ENCODE measurements at places on chromosomes 1 and 21.

- DNase-seq = no peak
These were observed 474.7 kb downstream of the NUF2 start for GRCh38 chr1:163796394-163796821.

DNA sequence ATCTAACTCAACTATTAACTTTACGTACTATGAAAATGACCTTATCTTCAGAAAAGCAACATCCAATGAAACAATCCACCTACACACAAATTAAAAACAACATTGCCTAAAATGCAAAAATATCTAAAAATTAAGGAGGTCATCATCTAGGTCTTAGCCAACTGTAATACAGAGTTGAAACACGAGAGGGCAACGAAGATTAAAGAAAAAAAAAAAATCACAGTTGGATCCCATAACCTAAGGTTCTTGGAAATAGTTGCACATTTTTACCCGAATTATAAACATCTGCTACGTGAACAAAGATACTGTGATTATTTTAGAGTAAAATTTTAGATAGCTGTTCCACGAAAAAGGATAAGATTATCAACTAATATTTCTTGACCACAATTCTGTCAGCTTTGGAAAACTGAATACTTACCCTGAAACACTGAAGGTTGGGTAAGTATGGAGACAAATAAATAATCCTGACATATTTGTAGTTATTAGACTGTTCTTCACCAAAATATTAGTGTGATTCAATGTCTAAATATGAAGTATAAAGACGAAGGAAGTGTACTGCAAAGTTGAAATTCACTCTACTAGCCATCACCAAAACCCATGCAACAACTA lies 88.0 kb upstream of the AK4 start:
- DNase-seq = no peak

DNA sequence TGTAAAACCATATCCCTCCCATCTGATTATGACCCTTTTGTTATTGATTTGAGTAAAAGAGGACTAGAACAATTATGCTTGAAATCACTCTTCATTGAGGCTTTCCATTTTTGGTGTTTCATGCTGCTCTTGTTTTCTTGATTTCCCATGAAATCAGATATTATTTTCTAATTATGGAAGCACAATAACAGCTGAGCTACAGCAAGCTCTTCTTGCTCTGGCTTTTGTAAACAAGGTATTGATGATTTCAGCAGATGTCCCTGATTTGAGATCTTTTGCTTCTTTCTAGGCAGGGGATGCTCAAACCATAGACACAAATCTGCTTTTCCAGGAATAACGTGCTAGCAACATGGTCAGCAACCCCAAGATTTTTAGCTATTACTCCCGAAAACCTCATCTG lies 607.8 kb downstream of the NCAM2 start:
- no peak for DNase-seq

GRCh38 chr1:3160647-3161145 lies 91.7 kb downstream of the PRDM16 start:
- no peak for DNase-seq

DNA sequence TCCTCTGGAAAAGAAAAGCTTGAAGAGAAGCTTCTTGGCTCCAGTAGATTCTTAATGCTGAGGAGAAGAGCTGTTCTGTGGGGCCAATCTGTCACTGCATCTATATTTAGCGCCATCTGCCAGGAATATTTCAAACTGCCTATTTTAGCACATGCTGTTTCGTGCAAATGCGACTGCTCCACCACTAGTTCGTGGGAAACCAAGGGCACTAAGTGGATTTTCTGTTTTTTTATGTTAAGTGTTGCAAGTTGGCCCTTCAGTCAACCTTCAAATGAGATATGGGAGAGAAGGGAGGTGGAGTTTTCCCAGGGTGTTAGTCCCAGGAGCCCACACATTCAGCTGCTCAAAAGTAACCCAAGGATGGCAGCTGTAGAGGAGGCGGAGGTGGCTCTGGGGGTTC lies 91.9 kb downstream of the TSEN15 start:
- no peak for DNase-seq

DNA sequence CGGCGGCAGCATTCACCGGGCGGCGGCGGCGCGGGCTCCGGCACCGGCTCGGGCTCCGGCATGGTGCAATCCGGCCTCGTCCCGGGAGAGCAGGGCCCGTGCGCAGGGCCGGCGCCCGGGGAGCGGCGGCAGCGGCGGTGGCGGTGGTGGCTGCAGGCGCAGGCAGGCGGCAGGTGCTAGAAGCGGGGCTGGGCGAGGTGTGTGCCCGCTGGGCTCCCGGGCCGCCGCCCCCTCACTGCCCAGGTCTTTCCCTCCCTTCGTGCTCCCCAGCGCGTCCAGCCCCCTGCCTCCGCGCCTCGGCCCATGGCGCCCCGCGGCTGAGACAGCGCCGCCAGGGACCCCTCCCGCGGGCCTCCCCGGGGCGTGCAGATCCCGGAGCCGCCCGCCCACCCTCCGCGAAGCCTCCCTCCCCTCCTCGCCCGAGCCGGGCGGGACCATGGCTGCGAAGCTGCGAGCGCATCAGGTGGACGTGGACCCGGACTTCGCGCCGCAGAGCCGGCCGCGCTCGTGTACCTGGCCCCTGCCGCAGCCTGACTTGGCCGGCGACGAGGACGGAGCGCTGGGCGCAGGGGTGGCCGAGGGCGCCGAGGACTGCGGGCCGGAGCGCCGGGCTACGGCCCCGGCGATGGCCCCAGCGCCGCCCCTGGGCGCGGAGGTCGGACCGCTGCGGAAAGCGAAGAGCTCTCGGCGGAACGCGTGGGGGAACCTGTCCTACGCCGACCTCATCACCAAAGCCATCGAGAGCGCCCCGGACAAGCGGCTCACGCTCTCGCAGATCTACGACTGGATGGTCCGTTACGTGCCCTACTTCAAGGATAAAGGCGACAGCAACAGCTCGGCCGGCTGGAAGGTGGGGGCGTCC lies 492 bp downstream of the FOXO6 start:
- DNase-seq = peak; percentile 81

GRCh38 chr1:77825131-77825709 lies 45.8 kb downstream of the MIGA1 start:
- peak; percentile 22 for DNase-seq

DNA sequence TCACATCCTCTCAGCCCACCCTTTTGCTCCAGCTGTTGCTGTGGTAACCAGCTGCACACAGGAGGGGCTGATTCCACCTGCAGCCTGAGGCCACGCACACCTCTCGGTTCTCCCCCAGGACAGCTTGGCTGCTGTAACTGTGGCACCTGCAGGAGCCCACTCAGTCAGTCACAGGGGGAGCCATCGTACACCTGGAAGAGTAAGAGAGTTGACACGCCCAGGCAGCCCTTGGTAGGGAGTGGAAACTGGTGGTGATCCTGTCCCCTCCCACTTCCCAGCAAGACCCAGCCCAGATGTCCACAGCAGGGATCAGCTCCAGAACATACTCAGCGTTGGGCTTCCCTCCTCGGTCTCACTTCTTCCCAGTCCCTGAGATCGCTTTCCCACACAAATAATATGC lies 32.2 kb upstream of the BACE2 start:
- no peak for DNase-seq

DNA sequence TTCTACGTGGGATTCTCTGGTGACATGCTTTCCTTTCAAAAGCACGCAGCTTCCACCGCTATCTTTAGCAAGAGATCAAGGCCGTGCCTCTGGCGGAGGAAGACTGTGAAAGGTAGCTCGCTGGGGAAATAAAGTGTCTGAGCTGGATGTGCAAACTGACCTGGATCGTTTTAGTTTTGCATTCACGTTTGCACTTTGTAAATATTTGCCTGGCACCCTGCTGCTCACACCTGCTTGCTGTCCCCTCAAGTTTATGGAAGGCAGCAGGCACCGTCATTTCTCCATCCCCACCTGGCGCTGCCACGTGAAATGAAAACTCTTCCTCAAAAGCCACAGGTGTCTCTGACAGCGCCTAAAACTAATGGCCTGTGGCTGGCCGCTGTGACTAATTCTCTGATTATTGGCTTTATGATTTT lies 44.0 kb upstream of the TARDBP start:
- peak; percentile 99 for DNase-seq

GRCh38 chr1:59605761-59606160 lies 209.0 kb upstream of the HOOK1 start:
- DNase-seq = no peak

- peak; percentile 75 for DNase-seq
These were observed 323.5 kb downstream of the SIPA1L2 start for GRCh38 chr1:232306269-232306961.

GRCh38 chr1:38997901-38998190 lies 6.8 kb downstream of the AKIRIN1 start:
- no peak for DNase-seq

GRCh38 chr1:209443975-209444651 lies 139.4 kb upstream of the CAMK1G start:
- no peak for DNase-seq

GRCh38 chr1:97144527-97144926 lies 422.9 kb downstream of the PTBP2 start:
- no peak for DNase-seq

- no peak for DNase-seq
These were observed 42.3 kb upstream of the HAO2 start for GRCh38 chr1:119326251-119326650.

DNA sequence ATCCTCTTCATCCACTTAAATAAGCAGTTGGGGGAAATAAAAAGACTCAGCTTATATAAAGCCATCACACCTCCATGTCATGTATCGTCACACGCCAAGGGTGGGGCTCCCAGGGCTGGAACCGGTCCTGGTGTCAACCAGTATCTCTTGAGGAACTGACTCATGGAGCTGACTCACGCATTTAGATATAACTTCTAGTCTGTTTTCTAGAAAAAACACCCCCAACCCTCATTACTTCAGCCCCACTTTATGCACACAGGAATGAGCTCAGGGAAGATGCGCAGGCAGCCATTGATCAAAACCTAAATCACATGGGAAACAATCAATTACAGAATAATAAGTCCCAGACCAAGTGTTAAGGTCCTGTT lies 6.9 kb upstream of the IL22RA1 start:
- no peak for DNase-seq

GRCh38 chr1:15640667-15641066 lies 23.4 kb downstream of the DDI2 start:
- DNase-seq = no peak

GRCh38 chr1:67208217-67208616 lies 42.0 kb downstream of the IL23R start:
- DNase-seq = no peak

DNA sequence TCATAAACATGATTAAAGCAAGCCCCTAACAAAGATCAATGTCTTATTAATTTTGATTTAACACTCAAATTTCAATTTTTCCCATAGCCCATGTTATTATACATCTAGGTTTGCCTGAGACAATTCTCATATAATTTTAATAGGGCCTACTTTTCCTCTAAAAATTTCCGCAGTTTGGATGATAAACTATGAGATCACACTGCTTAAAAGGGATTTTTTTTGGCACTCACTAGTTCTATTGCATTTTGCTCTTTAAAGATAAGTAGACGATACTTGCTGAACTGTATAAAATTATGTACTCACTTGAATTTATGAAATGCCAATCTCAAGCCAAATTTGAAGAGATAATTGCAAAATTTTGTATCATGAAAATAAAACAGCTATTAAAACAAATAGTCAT lies 480.4 kb upstream of the ZRANB2 start:
- no peak for DNase-seq

DNA sequence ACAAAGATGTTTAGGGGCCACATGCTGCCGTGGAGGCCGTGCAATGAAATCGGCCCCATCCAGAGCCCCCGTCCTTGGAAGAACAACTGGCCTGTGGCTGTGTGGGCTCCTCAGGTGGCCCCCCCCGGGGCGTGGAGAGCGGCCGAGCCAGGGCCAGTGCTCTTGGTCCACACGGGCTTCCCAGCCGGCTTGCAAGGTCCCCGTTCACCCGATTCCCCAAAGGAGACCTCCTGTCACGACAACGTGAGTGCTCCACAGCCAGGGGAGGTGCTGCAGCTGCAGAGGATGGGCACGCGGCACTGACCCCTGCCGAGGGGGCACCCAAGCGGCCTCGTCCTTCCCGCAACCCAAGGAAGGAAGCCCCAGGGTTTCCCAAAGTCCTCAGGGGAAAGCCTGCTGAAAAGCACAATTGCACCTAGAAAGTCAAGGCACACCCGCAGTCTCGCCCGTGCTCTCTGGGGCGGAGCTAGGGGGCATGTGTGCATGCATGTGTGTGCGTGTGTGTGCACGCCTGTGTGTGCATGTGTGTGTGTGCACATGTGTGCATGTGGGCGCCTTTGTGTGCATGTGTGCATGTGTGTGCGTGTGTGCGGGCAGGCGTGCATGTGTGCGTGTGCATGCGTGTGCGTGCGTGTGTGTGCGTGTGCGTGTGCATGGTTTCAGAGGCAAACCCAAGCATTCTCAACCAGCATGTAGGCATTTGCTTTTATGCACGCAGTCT lies 48.2 kb downstream of the SLX9 start:
- DNase-seq = no peak

- DNase-seq = no peak
These were observed 8.5 kb downstream of the DIO1 start for GRCh38 chr1:53902235-53903138.

DNA sequence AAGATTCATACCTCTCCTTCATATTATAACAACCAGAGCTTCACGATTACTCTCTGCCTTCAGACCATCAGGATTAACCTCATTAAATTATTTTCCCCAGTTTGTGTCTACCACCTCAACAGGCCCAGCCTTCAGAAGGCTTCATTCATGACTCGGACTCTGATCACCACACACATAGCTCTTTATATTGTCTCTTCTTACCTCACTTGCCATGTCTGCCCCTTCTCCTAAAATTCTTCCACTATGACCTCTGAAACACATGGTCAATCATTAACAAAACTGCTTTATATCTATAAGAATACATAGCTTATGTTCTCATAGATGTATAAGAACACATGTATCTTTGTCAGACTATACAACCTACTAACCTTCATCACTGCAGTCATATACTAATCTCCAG lies 79.8 kb downstream of the USP1 start:
- no peak for DNase-seq

DNA sequence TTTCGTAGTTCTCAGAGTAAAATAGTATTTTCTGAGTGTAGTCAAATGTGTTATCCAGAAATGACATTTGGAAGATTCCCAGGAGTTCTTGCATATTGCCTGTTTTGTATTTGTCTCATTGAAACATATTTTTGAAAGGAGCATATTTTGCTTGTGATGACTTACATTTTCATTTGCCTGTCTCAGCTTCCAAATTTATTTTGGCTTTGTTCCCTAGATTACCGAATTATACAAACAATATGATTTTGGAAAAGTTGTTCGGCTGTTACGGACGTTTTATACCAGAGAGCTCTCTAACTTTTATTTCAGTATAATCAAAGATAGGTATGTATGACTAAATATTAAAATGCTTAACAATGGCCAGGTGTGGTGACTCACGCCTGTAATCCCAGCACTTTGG lies 46.0 kb downstream of the IARS2 start:
- no peak for DNase-seq

DNA sequence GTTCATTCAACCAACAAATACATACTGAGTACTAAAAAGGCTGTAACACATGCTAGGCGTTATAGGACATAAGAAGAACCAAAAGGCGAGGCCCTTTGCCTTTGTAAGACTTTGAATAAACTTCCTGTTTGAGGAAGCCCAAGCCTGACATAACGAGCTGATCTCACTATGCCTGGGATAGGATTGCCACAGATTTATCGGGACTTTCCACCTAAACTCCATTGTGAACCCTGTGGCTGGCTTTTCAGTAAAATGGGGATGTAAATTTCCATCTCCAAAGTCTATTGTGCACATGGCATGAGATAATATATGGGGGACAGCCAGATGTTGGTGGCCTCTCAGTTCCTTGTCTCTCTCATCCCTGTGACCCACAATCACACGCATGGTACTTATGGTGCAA lies 41.9 kb downstream of the LMO4 start:
- no peak for DNase-seq

GRCh38 chr21:32184485-32184884 lies 94.4 kb downstream of the MIS18A start:
- peak; percentile 50 for DNase-seq

- no peak for DNase-seq
These were observed 73.0 kb downstream of the PTPRC start for GRCh38 chr1:198711837-198712236.

Measured in NCI-H510A (cell line).